Gastroesophageal sphincter (tissue), 4 donors: ENCODE measurements at places on chromosomes 4 and X. TPM values are rescaled to one million over a fixed set of nuclear protein-coding genes. Genes with fewer than 3 reads are reported as not detected.
A peak's percentile ranks its signal among the peaks of the same experiment; 100 is the strongest.

DNA sequence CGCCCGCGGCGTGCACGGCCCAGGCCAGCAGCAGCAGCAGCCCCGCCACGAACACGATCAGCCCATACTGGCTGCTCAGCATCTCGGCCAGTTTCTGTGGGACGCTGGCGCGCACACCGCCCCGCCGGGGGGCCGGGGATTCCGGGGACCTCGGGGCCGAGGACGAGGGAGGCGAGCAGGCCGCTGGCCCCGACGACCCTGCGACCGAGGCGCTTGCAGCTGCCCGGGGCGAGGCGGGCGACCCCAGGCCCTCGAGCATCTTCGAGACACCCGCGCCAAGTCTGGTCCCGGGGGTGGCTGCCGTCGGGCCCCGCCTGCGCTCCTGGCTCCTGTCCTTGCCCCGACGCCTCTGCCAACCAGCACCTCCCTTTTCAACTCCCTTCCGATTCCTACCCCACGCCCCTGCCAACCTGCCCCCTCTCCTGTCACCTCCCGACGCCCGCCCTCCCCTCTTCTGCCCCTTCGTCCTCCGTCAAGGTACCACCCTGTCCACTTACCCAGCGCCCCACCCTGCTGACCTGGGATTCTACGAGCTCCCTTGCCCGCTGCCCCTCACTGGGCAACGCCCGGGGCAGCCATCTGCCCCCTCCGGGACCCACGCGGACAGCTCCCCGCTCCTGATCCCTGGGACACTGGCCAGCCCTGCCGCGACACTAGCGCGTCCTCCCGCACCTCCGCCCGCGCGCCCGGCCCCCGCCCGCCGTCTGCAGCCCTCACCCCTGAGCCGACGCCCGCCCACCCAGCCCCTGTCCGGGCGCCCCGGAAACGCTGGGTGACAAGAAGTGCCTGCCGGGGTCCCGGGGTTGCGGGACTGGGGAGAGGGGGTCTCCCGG is at the start of gene OTOP1:
OTOP1 (minus strand) TSS at position 324 of the 833 bp plus-strand sequence; CDS start at position 259, 65 bp downstream.
- no peak for ATAC-seq

GRCh38 chr4:56704089-56704871 is 23.2 kb upstream of the HOPX start:
- ATAC-seq = no peak

DNA sequence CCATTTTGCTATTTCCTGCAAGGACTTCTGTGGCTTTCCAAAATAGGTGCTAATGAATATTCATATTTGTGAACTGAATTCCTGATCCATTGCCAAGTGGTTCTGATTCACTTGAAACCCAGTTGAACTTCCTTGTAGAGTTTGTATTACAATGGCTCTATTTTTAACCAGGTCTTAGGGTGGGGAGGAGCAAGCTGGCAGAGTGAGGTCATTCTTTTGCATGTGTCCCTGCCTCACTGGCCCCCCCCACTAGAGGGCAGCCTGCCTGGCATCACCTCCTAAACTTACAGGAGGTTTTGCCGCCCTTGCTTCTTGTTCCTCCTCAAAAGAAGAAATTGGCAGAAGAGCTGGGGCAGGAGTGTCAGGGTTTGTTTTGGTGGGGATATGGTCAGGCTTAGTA is 10.5 kb downstream of the PTTG2 start:
- peak; percentile 88 for ATAC-seq

GRCh38 chrX:39065051-39065871 is 264.0 kb downstream of the MID1IP1 start:
- ATAC-seq = no peak

GRCh38 chrX:7083468-7084396 is 63.8 kb upstream of the STS start:
- ATAC-seq = peak; percentile 28

DNA sequence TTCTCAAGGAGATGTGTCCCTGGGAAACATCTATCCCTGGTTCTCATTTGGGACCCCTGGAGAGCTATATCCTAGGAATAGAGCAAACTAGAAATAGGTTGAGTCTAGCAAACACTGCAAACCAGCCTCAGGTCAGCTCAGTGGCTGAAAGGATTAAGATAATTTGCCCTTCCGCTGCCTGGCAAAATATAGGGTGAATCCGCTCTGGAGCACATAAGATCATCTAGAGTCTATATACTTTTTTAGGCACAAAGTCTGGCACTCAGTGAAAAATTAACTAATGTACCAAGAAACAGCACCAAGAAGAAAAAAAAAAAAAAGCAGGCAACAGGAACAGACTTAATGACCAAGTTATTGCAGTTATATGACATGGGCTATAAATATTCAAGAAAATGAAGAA is 7.3 kb upstream of the GUCY2F start:
- ATAC-seq = no peak

DNA sequence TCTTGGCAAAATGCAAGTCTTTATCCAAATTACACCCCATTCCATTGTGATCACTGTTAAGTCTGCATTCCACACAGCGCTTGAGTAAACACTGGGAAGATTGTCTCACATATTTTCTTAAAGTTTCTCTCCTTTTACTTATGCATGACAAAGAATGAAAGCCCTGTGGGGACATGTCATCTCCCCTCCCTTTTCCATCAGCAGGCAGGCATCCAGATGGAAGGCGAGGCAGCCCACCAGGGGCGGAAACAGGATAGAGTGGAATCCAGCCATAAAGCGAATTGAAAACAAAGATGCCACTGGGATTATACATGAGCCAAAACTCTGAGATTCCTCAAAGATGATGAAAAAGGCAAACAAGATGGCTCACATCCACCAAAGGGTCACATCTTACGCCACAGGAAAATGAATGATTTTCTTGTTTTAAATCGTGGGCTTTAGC is 78.2 kb downstream of the AFAP1 start:
- ATAC-seq = peak; percentile 55

GRCh38 chrX:7110821-7111276 is 36.7 kb upstream of the STS start:
- no peak for ATAC-seq

DNA sequence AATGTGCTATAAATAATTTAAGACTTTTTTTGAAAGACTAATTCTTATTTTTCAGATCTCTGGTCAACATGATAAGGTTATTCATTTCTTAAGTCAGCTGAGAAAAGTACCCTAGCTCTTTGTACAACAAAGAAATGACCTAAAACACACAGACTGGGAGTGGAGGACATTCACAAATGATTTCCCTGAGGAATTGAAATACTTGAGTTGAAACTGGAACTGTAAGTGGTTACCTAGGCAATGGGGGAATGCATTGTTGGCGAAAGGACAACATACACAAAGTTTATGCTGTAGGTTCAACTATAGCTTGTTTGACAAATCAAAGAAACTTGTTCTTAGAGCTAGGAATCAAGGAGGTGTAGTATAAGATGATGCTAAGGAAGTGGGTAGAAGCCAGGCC is 915.5 kb downstream of the FAT4 start:
- ATAC-seq = no peak

- peak; percentile 8 for ATAC-seq
These were observed 24.4 kb downstream of the RELL1 start for GRCh38 chr4:37661772-37662171.

GRCh38 chr4:55781812-55782211 is 37.8 kb upstream of the EXOC1L start:
- ATAC-seq = no peak

GRCh38 chr4:10348241-10348640 is 109.0 kb downstream of the ZNF518B start:
- no peak for ATAC-seq

GRCh38 chrX:68917799-68918198 is 89.0 kb downstream of the EFNB1 start:
- no peak for ATAC-seq

DNA sequence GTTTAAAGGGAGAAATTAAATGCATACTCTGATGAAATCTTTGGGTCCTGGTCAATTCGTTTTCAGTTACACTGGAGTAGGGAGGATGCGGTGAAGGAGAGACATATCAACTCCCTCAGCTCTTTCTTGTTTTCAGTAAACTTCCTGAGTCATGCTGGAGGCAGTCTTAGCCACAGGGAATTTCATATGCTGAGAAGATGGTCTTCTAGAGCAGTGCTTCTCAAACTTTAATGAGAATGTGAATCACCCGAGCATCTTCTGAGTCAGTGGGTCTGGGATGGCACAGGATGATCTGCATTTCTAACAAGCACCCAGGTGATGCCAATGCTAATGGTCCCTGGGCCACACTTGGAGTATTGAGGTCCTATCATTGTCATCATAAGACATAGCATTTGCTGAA is 214.5 kb downstream of the KIT start:
- ATAC-seq = no peak

DNA sequence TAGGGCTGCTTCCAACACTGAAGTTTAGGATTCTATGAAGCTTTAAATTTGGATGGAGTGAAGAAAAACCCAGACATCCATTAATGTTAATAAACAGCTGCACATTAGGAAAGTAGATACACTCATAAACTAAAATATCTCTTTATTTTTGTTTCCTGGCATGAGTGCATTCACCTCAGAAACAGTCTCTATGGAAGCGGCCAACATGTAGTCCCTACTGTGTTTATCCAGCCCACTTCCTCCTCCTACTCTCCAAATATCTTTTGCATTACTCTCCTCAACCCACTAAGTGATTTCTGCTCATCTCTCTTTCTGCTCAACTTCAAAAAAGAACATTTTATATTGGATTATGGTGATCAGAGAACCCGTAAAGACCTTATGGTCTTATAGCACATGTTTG is 180.3 kb upstream of the MXRA5 start:
- ATAC-seq = no peak

DNA sequence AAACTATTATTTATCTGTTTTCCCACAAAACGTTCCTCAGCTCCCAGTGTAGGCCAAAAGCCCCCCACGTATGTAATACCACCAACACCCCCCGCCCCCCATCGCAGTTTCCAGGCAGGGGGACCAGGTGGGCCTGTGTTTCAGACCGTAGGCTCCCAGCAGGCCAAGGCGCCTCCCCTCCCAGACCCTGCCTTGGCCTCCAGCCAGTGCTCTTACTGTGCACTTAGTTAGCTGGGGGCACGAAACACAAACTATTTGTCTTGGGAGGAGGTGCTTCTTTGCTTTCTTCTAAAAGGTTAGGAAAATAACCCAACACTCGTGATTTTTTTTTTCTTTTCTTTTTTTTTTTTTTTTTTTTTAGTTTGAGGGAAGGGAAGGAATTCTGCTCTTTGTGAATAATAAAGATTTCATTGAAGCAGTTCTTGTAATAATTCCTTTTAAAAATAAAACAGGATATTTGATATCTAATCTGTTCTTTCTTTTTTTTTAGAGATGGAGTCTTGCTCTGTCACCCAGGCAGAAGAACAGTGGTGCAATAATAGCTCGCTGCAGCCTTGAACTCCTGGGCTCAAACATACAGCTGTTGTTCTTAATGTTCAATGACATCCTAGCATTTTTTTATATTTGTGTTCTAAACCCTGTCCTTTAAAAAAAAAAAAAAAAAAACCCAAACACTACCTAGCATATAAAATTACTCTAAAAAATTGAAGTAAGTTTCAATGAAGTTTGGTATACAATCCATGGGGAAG is 83.0 kb upstream of the CLDN34 start:
- ATAC-seq = no peak

- ATAC-seq = no peak
These were observed 84.9 kb upstream of the SFRP2 start for GRCh38 chr4:153873741-153874140.

DNA sequence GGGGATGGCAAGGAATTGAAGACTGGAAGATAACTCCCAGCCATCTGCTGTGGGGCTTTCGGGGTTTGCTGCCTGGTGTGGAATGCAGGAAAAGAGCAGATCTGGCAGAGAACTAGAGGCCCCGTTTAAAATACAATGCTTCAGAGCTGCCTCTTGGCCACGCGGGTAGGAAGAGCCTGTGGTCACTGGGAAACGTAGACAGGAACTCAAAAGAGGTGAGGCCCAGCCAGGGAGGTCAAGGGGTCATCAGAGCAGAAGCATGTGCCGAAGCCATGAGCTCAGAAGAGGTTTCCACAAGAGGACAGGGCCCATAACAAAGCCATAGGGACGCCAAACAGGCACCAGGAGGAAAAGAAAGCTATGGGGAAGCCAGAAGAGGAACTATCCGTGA is 14.5 kb upstream of the STS start:
- ATAC-seq = peak; percentile 37

- ATAC-seq = no peak
These were observed 3.3 kb downstream of the SH3TC1 start for GRCh38 chr4:8202108-8203051.

- peak; percentile 89 for ATAC-seq
These were observed 64.7 kb downstream of the TBC1D14 start for GRCh38 chr4:6974138-6974848.

GRCh38 chr4:100933628-100934027 is 413.7 kb downstream of the PPP3CA start:
- ATAC-seq = no peak

DNA sequence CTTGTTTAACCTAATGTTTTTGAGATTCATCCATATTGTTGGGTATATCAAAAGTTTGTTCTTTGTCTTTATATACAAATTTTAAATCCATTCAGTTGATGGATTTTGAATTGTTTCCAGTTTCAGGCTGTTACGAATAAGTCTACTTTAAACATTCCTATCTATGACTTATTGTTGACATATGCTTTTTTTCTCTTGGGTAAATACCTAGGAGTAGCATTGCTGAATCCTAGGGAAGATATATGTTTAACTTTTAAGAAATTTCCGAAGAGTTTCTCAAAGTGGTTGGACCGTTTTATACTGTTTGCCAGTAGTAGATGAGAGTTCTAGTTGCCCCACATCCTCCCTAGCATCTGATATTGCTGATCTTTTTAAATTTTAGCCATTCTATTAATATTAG is 60.9 kb upstream of the IL13RA1 start:
- ATAC-seq = no peak

- ATAC-seq = no peak
These were observed 179.7 kb upstream of the CNKSR2 start for GRCh38 chrX:21194526-21194925.

- no peak for ATAC-seq
These were observed 95.9 kb upstream of the MYOZ2 start for GRCh38 chr4:119039779-119040178.

Gene TRAPPC11
- 57.5 TPM for total RNA-seq

Gene GAGE2A
- total RNA-seq = not detected

Gene GYG2
- total RNA-seq = 4.8 TPM

Gene FREM3
- total RNA-seq = under 0.01 TPM

Gene PDGFRA
- 92.2 TPM for total RNA-seq

Gene HSD17B13
- 0.64 TPM for total RNA-seq

Gene CLNK
- under 0.01 TPM for total RNA-seq

Gene SSX4
- total RNA-seq = not detected

Gene PASD1
- not detected for total RNA-seq

Gene PABPC1L2B
- not detected for total RNA-seq

Gene MEPE
- total RNA-seq = not detected

Gene CENPC
- total RNA-seq = 25.3 TPM

Gene CDX4
- total RNA-seq = not detected

Gene ARMCX1
- total RNA-seq = 49.2 TPM

Gene FRG2
- total RNA-seq = not detected

Gene DKK2
- total RNA-seq = 0.27 TPM

Gene WDR19
- 57.6 TPM for total RNA-seq
